B cell (primary cell): ENCODE measurements at places on chromosomes 6 and 20. TPM values are rescaled to one million over a fixed set of nuclear protein-coding genes. Genes with fewer than 3 reads are reported as not detected.
A peak's percentile ranks its signal among the peaks of the same experiment; 100 is the strongest.

GRCh38 chr20:2703716-2704475 is 11.3 kb downstream of the EBF4 start:
- no peak for DNase-seq

- no peak for DNase-seq
These were observed 36.8 kb downstream of the PREX1 start for GRCh38 chr20:48791014-48791413.

GRCh38 chr6:133939778-133940667 is 13.0 kb upstream of the TBPL1 start:
- no peak for DNase-seq

- peak; percentile 59 for DNase-seq
These were observed 26.5 kb upstream of the ABT1 start for GRCh38 chr6:26570027-26570809.

- no peak for DNase-seq
These were observed 62.0 kb downstream of the KCNS1 start for GRCh38 chr20:45038745-45039474.

- no peak for DNase-seq
These were observed 328.1 kb upstream of the ARID1B start for GRCh38 chr6:156449128-156449527.

CRISP2 gene
- not detected in 2 replicates for total RNA-seq

- DNase-seq, result no peak
These were observed 61.3 kb upstream of the RNF24 start for GRCh38 chr20:4076671-4077070.

NMBR gene
- total RNA-seq, result not detected in 2 replicates

- no peak for DNase-seq
These were observed 17.1 kb downstream of the NAPB start for GRCh38 chr20:23404196-23404595.

GRCh38 chr6:141874930-141875602 is 257.7 kb upstream of the GJE1 start:
- no peak for DNase-seq

GRCh38 chr6:6893701-6894100 is 214.1 kb upstream of the RREB1 start:
- DNase-seq, result no peak

POU3F2 gene
- not detected in 2 replicates for total RNA-seq

HLA-A gene
- total RNA-seq, result 1,591 and 1,607 TPM in 2 replicates

DNA sequence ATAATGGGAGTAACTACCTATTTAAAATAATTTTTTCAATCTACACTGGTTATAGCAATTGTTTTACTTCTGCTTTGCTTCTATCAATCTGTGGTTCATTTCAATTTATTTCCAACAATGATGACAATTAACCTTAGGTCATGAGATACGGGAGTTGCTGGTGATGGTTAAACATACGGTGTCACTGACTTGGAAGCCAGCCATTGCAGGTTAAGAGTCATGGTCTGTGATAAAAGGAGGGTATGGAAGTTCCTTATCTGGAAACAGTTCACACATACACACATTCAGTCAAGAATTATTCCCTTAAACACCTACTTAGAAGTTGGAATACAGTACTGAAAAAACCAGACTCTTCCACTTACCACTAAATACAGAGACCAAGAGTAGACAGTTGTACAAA is 180.0 kb downstream of the KIF16B start:
- DNase-seq, result no peak

- DNase-seq, result no peak
These were observed 31.0 kb upstream of the SALL4 start for GRCh38 chr20:51833326-51833725.

ARFGEF3 gene
- total RNA-seq, result not detected in 2 replicates

- DNase-seq, result no peak
These were observed 20.1 kb downstream of the ZC2HC1B start for GRCh38 chr6:143884216-143884900.

- no peak for DNase-seq
These were observed 151.2 kb upstream of the BEND3 start for GRCh38 chr6:107266563-107266962.

DNA sequence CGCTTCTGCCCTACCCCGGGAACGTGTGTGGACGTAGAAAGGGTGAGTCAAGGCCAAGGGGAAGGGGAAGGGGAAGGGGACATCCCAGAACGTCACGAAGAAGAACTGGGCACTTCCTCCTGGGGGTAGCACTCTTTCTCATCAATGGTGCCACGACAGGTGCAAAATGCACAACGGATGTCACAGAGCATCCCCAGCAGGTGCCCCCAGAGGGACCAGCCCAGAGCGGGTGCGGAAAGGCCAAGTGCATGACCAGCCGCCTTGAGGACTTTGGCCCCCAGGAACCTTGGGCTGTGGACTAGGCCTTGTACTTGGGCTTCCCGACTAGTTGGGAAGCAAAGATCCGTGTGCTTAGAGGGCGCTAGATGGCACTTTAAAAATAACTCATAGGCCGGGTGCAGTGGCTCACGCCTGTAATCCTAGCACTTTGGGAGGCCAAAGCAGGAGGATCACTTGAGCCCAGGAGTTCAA is 12.1 kb upstream of the SRC start:
- peak; percentile 63 for DNase-seq

DNA sequence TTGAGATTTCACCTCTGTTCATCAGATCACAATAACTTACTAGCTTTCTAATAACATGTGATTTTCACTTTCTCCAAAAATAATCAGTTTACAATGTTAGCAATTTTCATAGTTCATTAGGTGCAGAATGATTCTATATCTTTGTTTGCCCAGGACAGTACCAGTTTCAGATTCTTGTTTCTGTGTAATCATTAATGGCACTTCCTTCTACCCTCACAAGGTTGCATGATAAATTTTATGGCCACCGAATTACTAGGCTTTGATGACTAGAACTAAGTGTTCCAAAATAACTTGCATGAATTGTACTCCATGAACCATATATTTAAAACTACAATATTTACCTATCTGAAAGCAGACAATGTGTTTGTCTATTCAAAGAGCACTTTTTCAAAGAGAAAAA is 442.3 kb downstream of the EPHA7 start:
- DNase-seq, result no peak

- no peak for DNase-seq
These were observed 119.4 kb upstream of the PRND start for GRCh38 chr20:4602297-4602631.

DNA sequence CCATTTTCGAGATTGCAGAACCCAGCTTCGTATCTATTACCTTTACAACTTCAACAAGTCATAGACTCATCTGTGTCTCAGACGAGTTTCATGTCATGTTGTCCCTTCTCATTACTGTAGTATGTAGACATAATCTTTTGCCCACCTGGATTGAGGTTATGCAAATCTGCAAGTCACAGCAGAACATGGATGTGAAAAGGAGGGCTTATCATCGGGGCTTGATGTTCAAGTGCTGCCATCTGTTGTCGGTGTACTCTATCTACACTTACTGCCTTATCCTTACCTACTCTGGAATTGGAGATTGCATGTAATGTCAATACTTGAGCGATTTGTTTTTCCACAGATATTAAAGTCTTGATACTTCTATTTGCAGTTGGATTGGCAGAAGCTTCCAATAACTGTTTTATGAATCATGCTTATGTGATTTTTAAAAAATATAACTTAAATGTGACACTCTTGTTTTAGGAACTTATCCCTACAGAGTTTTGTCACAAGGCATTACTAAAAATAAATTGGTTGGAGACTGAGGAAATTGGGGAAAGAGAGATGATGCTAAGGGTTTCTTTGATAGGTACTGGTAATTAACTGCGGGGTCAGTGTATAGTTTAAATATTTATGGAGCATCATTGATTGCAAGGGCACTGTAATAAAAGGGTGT is 3.0 kb upstream of the GOPC start:
- DNase-seq, result peak; percentile 77

SIRPA gene
- 10.2 TPM in 2 replicates for total RNA-seq

DNA sequence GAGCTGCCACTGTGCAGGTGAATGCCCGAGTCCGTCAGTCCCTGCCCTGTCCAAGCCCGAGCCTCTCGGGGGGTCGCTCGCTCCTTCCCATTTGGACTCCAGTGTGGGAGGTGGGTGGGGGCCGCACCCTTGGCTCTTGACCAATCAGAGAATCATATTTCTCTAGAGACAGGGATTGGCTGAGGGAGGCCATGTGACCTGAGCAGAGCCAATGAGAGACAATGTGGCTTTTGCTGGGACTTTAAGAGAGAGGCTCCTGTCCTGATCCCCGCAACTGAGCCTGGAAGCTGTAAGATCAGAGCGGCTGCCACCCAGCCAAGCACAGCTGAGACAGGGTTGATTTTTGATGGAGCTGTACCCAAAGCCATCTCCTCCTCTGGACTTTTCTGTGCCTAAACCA is 199.3 kb downstream of the TFAP2C start:
- no peak for DNase-seq

DNA sequence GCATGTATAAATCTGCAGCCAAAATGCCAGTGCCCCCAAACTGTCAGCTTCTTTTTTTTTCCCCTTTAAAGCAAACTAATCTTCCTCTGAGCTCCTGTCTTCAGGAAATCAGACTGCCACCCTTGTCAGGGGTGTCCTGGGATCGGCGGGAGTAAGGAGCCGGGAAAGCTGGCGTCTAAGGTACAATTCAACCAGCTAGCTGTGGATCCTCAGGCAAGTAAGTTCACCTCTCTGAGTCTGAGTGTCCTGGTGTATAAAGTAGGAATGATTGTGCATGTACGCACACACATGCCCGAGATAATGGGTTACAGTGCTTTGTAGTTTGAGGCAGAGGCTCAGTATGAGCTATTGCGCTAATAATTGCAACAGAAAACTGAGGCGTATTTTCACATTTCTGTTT is 98.3 kb downstream of the ANKRD60 start:
- DNase-seq, result no peak

- DNase-seq, result no peak
These were observed 250.8 kb upstream of the HTR1E start for GRCh38 chr6:86686496-86686895.

DNA sequence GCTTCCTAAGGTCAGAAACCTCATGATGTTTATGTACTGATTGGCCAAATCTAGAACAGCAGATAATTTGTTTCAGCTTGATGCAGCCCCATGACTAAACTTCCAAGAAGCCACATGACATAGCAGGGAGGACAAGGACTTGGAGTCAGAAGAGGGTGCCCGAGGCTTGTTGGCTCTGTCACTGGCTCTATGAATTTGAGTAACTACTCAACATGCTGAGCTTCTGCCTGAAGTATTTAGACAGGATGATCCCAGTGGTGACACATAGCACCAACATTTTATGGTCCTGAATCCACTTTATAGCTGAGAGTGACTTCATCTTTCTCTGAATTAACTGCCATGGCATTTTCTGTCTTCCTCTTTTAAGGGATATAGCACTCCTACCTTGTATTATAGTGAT is 13.5 kb upstream of the TBX18 start:
- DNase-seq, result no peak

SMPDL3A gene
- 1.2 and 2.0 TPM in 2 replicates for total RNA-seq

GRCh38 chr6:109477725-109478124 is 5.3 kb downstream of the ZBTB24 start:
- DNase-seq, result no peak
